ENCODE measurements at places on chromosomes 7 and 10.

- peak; percentile 24 for DNase-seq
Measured at GRCh38 chr10:129332476-129332875, 134.6 kb upstream of the MGMT start.

DNA sequence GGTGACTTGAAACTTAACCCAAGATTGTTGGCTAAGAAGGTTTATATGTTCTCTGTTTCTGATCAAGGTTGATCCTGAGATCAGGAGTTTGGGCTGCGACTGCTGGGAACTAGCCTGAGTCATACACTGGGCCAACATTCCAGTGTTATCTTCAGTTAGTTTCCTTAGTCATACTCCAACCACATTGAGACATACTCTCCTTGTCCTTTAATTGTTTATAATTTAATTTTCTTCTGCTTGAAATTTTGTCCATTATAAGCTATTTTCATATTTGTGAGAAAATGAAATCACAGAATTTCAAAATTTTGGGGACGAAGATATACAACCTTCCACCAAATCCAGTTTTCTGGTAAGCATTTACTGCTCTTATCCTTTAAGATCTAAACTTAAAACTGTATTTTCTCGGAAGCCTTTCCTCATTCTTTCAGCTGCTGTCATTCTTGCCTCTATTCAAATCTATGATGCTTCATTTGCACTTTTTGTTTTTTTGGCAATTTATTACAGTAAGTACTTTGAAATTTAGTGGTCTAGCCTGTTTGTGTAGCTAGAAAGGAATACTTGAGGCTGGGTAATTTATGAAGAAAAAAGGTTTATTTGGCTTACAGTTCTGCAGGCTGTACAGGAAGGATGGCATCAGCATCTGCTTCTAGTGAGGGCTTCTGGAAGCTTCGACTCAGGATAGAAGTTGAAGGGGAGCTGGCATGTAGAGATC is 63.4 kb upstream of the POT1 start:
- DNase-seq, result no peak

DNA sequence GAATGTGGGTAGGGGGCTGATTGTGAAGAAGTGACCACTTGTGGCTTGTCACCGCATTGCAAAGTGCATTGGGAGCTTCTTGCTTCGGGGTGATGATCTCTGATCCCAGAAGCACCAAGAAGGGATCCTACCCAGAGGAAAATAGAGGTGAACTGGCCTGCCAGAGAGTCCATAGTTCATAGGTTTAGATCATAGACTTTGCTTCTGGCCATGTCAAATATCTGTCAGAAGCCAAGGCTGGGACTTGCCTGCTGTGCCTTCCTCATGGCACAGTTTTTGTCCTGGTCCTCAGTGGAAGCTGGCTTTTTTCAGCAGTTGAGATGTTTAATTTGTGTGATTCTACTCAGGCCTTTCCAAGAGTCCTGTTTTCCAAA is 1.1 kb downstream of the ZSWIM8 start:
- no peak for DNase-seq

DNA sequence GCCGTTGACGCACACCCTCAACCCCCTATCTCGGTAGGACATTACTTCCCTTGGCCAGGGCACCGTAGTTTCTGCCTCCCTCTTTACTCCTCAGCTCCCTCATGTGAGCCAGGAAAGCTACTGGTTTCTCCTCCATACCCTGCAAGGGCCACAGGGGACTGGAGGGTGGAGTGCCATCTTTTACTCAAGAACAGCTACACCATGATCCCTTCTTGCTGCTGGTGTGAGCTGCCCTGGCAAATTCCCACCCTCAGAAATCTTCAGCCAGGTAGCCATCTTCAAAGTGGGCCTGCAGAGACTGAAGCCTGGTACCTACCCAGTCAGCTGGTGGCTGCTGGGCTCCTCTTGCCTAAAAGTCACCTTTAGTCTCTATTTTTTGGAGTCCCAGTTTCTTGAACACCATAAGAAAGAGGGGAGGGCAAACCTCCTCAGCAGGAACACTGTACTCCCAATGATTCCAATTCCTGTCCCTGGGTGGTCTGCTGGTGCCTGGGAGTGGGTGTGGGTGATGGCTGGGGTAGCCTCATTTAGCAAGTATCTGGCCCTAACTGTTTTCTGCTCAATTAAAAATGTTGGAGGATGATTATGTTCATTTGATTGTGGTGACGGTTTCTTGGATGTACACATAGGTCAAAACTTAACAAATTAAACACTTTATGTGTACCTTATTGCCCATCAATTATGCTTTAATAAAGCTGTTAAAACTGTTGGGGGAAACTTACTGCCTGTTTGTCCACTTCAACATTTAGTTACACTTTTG is 105.0 kb upstream of the NPY start:
- no peak for DNase-seq

GRCh38 chr7:155423337-155424285 is 34.3 kb upstream of the EN2 start:
- DNase-seq, result no peak

DNA sequence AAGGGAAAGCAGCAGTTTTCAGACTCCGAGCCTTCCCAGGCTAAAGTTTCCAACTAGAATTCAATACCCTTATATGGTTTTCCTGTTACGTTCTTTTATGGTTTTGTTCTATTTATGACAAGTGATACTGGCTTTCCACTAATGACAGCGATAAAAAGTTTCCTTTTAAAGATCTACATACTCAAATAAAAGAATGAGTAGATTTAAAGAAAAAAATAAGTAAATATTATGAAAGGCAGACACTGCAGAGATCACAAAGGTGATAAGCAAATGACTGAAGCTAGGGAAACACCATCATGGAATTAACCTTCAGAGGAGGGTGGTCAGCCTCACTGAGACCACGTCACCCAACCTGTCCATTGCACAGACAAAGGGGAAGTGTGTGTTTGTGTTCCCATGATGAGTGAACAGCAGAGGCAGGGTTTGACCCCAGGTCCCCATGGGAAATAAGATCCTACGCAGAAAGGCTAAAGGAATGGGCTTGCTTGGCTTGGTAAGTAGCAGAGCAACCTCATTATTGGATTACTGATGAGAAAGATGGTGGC is 4.0 kb downstream of the VSIR start:
- DNase-seq, result no peak
